Stimulated activated CD4-positive, alpha-beta T cell treated with anti-CD3 and anti-CD28 coated beads, Interleukin-15, amount 100 ng/mL, for 48 hours (primary cell): ENCODE measurements at places on chromosomes 12 and 14.

DNA sequence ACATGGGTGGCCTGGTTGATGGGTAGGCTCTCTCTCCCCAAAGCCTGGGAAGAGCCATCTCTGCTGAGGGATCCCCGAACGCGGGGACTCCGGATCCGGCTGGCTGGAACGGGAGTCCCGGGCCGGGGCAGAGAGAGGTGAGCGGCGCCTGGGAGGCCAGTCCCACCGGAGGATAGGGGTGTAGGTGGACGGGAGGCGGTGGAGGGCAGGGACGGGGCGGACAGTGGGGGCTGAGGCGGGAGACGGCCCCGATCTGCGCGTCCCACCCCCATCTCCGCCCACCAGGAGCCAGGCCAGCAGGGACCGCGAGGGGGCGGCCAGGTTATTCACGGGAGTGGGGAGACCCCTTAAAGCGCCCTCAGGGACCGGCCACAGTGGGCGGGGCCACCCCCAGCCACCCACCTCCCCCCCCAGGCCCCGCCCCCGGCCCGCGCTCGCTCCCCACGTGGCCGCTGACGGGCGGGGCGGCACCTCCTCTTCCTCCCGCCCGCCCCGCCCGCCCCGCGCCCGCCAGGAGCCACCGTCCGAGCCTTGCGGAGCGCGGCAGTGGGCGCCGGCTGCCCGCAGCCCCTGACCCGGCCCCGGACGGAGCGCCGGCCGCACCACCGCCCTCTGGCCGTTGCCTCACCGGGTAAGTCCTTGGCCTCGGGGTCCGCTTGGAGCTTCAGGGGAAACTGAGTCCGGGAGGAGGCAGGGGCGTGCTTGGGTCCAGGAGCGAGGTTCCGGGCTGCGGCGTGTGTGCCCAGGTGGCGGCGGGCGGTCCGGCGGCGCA is at the start of gene INF2:
TSS of gene INF2 (plus strand) at position 510 of the 772 bp plus-strand sequence. CDS start 11,748 bp downstream, outside the sequence.
- DNase-seq, result peak; percentile 45

DNA sequence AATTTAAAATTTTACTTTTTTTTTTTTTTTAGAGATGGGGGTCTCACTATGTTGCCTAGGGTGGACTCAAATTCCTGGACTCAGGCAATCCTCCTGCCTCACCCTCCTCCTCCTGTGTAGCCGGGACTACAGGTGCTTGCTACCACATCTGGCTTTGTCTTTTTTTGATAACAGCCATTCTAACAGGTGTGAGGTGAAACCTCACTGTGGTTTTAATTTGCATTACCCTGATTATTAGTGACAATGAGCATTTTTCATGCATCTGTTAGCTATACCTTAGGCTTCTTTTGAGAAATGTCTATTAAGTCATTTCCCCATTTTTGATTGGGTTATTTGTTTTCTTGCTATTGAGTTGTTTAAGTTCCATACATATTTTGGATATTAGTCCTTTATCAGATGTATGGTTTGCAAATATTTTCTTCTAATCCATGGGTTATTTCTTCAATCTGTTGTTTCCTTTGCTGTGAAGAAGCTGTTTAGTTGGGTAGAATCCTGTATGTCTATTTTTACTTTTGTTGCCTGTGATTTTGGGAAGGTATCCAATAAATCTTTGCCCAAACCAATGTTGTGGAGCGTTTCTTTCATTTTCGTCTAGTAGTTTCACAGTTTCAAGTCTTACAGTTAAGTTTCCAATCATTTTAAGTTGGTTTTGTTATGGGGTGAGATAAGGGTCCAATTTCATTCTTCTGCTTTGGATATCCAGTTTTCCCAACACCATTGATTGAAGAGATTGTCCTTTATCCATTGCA is 86.1 kb downstream of the MYF5 start:
- DNase-seq, result no peak

DNA sequence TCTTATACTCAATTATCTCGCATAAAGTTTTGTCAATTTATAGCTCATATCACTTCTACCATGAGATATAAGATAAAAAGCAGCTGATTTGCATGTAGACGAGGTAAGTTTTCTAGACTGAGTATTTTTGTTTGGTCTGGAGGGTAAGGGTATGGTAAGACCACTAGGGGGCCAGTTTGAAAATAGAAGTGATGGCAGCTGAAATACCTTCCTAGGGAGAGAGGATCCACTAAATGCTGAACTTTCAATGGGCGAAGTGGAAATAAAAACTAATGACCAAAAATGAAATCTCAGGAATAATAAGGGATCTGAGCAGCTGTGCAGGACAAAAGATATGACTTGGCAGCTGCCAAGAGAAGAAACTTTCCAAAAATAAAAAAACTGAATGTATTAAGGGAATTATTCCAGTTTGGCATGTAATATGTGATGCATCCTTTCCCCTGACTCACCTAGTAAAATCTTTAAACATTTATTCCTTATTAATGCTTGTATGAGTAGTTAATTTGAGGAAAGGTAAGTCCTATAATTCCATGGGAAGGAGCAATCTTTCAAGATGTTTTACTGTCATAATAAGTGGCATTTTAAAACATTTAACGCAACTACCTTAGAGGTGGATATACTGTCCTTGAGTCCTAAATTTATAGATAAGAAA is 754.5 kb downstream of the C12orf50 start:
- no peak for DNase-seq

- DNase-seq, result no peak
Measured at GRCh38 chr12:76698966-76699365, 64.9 kb upstream of the ZDHHC17 start.

- no peak for DNase-seq
Measured at GRCh38 chr14:102419716-102420115, 57.0 kb downstream of the TECPR2 start.

GRCh38 chr14:56751471-56751870 is 58.8 kb downstream of the OTX2 start:
- DNase-seq, result no peak

DNA sequence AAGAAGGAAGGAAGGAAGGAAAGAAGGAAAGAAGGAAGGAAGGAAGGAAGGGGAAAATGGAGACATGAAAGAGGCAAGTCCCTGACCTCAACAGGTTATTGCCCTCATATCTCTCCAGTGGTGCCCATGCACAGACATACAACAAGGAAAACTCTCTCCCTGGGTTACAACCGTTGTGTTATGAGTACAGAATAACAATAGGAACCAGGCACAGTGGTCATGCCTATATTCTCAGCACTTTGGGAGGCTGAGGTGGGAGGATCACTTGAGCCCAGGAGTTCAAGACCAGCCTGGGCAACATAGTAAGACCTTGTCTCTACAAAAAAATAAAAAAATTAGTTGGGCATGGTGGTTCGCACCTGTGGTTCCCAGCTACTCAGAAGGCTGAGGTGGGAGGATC is 139.4 kb upstream of the HMGA2 start:
- DNase-seq, result no peak

DNA sequence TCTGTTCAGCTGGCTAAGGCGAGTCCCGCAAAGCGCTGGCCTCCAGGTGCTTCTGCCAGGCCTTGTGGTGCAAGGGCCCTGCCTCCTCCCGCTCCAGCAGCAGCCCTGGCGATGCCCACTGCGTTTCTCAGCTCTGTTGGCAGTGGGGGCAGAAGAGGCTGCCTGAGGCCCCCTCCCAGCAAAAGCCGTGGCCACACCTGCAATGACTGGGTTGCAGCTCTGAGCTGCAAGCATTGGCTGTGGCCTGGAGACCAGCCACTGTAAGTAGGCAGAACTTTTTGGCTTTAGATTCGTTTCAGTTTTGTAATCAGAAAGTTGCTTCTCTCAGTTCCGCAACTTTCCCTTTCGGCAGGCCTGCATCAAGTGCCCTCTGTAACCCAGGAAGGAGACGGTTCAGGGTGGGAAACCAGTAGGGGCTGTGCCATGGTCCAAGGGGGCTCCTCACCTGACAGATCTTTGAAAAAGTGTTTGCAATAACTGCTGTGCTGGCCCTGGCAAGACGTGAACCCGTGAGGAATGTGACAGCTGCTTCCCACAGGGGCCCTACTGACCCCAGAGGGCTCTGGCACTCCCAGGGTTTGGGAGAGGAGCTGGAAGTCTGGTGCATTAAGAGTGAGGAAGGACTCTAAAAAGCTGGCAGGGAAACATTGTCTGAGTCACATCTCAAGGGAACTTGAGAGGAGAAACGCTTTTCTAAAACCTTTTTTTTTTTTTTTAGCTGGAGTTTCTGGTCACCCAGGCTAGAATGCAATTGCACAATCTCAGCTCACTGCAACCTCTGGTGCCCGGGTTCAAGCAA is 54.5 kb upstream of the MAX start:
- no peak for DNase-seq

- DNase-seq, result no peak
Measured at GRCh38 chr12:28711421-28711820, 437.7 kb upstream of the FAR2 start.

- no peak for DNase-seq
Measured at GRCh38 chr12:24705216-24705615, 243.7 kb downstream of the BCAT1 start.

GRCh38 chr14:68680541-68681051 is 112.3 kb downstream of the ZFP36L1 start:
- no peak for DNase-seq

DNA sequence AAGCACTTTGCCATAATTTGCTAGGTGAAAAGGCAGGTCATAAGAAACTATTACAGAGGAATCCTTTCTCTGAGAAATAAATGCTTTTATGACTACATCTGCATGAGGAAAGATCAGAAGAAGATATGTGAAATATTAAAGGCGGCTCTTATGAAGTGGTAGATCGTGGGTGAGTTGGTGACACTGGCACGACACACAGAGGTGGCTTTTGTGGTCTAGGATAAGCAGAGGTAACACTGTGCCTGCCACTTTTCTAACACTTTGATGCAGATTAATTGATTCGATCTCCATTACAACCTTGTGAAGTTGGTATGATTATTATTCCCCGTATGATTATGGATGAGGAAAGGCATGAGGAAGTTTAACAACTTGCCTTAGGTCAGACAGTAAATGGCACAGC is 60.0 kb upstream of the ELK3 start:
- DNase-seq, result no peak

DNA sequence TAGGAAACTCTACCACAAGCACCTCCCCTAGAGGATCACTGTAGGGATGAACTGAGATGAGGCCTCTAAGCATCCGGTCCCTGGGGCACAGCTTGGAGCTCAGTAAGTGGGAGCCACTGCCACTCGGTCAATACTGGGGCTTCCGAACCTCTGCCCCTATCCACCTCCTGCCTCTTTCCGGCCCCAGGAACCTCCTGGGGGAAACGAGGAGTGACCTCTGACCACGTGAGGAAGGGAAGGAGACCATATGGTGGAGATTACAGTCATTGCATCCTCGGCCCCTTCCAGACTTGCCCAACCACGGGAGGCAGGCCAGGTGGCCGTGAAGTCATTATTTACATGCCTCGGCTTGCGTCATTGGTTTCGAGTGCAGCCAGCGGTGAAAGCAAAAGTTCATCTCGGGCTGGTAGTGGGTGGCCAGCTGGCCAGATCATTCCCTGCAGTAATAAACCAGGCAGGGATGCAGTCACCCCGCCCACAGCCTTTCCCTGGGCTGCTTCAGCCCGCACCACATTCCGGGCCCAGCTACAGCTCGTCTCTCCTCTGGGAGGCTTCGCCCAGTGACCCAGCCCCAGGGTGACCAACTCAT is 65.4 kb downstream of the C14orf132 start:
- DNase-seq, result no peak

DNA sequence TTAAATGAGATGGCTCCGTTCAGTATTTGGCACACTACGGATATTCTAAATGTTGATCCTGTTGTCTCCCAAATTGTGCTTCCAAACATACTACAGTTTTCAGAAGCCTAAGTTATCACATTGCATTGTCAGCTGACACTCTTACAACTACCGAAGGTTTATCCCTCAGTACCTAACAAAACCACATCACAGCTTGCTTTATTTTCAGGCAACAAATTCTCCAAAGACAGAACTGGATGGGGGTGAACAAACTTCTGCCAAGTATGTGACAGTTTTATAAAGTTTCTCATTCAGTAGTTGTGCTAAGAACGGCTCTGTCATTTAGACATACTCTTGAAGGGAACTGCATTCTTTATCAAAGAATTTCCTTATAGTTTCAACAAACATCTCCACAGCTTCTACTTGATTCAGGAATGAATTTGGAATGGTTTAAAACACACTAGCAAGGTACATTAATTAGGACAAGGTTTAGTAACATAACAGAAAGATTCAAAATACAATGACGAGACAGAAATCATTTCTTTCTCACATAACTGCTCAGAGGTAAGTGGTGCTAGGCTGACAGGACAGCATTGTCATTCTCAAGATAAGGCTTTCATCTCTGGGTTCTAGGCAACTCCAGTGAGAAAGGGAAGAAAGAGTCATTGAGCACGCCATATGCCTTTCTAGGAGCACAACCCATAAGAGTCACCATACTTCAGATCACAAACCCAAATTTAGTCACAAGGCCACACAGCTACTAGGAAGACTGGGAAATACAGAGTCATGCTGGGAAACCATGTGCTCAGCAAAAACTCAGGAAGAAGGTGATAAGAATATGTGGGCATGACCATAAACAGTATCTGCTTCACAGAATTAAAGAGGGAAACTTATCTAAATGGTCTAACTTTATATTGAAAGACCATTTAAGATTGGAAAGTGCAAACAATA is 100.7 kb downstream of the DUSP6 start:
- DNase-seq, result no peak

DNA sequence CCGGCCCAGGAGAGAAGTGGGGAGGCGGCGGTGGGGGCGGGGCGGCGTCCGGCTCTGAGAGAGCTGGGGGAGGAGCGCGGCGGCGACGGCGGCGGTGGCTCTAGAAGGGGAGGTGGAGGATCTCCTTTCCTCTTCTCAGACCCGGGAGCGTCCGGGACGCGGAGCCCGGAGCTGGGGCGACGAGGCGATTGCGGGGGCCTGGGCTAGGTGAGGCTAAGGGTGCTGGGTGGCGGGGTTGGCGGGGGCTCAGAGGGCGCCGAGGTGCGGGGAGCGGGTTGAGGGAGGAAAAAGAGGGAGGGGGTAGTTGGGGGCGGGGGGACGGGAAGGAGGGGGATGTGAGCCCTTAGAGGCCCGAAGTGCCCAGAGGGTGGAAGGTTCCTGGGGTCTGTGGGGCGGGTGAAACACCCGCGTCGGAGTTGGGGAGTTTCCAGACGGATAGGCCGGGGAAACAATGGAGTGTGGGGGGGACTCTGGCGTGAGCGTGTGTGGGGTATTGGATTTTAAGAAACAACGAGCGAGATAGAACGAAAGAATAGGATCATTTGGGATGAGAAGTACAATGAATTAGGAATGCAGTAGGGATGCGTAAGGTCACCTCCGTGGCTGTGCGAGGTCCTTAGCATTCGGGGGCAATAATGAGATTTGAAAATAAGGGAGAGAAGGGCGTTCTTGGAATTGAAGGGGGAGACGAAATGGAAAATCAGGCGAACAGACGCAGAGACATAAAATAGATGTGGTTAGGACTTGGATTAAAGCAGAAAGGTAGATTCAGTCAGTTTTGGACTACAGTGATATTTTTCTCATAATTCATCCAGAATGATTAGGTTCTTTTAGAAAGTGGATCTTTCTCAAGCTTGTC is at the start of gene SPATS2:
TSS of gene SPATS2 (plus strand) at position 82 of the 859 bp plus-strand sequence. CDS start 93,551 bp downstream, outside the sequence.
- DNase-seq, result no peak

DNA sequence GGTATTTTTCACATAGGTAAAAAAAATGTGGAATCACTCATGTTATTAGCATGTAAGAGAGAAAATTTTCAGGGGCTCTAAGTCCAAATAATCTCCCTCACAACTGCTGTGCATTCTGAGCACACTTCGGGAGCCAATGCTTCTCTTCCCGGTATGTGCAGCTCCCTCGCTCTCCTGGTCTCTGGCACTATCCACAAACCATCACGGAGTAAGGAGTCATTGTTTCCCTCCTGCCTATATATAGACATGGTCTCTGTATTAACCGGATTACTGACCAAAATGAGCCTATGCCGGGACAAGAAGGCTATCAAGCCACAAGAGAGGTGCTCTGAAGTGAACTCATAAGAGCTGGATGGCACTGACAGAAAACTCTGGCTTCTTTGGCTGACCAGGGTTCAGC is 13.4 kb downstream of the HECTD4 start:
- DNase-seq, result no peak
